ENCODE measurements at places on chromosomes 16 and 17. TPM values are rescaled to one million over a fixed set of nuclear protein-coding genes. Genes with fewer than 3 reads are reported as not detected.

GRCh38 chr17:17722906-17723353, 41.7 kb downstream of the RAI1 start:
- DNase-seq, result no peak

DNA sequence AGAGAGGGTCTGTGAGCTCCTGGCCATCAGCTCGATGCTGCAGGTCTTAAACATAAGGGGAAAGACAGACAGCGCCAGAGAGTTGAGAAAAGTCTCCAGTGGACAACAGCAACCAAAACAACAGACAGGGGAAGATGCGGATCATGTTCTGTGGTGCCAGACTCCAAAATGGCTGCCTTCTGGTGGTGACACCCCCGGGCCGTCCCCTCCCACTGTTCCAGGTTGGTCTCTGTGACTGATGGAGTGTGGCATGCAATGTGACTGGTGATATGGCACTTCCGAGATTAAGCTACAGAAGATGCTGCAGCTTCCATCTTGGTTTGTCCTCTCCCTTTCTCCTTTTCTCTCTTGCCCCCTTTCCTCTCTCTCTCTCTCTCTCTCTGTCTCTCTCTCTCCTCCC, 40.4 kb upstream of the RBFOX3 start:
- no peak for DNase-seq

DNA sequence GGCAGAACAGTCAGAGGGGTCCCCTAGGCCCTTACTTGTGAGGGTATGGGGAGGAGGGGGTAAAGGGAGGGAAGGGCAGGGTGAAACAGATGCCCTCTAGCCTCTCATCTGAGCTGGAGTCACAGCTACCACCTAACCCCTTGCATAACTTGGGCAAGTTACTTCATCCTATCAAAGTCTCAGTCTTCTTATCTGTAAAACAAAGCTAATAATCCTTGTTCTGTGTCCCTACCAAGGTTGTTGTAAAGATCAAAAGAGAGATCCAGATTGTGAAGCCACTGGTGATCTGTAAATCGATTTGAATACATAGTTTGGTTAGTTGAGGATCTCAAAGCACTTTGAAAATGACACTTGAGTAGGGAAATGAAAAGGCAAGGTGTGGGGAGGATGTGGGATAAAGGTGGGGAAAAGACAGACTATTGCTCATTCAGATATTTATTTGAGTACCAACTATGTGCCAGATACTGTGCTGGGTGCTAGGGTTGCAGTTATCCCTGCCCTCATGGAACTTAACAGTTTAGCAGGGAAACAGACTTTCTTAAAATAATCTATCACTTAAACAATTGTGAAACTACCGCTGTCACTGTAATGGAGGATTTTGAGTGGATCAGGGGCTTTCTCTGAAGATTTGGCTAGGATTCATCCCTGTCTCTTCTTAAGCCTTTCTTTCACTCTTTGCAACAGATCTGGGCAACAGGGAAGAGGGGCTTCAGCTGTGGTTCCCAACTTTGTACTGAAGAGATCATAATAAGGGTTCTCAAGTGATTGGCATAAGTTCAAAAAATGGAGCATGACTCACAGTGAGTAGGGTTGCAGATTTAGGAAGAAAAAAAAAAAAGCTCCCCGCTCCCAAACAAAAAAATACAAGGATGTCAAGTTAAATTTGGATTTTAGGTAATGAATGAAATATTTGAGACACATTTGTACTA, 3.0 kb downstream of the HEATR9 start:
- no peak for DNase-seq

The RTN4RL1 gene
- 5.8 TPM for total RNA-seq

- no peak for DNase-seq
These were observed 910.5 kb downstream of the CDH11 start for GRCh38 chr16:64211331-64211730.

DNA sequence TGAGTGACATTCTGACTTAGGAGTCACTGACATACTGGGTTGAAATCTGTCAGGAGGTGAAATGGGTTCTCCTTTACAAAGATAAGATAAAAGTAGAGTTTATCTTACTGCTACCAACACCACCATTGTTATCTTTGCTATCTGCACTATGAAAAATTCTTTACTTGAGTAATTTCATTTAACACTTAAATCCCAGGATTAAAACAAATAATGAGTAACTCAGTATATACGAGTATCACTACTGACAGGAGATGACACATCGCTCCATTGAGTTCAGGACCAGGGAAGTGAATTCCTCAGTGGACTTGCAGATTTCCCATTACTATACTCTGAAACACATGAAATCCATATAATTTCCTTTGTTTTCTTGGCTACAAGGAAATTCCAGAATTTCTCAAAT, 242.1 kb upstream of the NLRP1 start:
- DNase-seq, result no peak

The PRSS8 gene
- total RNA-seq, result not detected

DNA sequence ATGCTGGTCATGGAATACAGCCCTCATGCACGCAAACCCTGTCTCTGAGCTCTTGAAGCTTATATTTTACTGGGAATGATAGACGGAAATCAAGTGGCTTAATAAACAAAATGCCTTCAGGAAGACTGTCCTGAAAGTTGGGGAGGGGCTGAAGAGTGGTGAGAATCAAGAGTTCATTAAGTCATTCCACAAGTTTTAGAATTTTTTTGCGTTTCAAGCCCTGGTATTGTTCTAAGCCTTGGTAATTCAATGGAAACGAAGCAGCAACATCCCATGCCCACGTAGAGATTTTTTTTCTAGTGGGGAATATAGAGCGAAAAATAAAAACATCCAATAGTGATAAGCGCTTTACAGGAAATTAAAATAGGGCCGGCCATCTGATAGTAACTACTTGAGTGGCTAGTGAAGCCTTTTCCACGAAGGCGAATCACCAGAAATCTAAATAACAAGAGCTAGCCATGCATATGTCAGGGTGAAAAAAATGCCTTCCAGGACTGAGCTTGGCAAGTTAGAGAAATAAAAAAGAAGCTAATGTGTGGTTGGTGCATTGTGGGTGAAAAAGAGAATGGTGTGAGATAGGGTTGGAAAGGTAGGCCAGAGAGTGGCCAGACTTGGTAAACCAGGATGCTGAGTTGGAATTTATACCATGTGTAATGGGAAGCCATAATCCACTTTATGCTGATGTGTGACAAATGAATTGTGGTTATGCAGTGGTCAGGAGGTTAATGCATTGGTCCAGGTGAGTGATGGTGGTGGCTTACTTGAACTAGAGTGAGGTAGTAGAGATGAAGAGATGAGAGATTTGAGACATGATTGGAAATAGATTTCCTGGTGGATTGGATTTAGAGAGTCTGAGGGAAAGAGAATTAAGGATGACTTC, 772 bp downstream of the PFAS start:
- DNase-seq, result no peak

- no peak for DNase-seq
These were observed 8.2 kb downstream of the TUBG2 start for GRCh38 chr17:42667088-42667951.

The USP10 gene
- 72.2 TPM for total RNA-seq

The TEN1 gene
- 8.1 TPM for total RNA-seq

The SARM1 gene
- 12.7 TPM for total RNA-seq

GRCh38 chr16:52497067-52497816, 49.7 kb downstream of the TOX3 start:
- DNase-seq, result no peak

The PRSS33 gene
- total RNA-seq, result not detected

The ALDH3A1 gene
- 0.76 TPM for total RNA-seq

DNA sequence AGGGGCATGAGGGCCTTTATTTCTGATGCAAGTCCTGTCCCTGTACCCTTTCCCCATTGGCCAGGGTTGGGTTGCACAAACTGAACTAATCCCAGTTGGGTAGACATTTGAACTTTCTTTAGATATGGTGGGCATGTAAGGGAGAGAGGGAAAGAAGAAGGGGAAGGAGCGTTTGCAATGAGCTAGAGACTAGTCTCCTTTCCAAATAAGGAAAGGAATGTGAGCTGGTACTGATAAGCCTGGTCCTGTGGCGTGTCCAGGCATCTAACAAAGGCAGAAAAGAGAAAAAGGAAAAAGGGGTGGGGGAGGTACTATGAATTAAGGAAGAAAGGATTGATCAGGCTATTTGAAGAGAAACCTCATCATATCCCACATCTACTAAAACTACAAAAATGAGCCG, 20.3 kb downstream of the CHMP6 start:
- DNase-seq, result no peak

GRCh38 chr17:69761767-69762321, 313.2 kb upstream of the KCNJ16 start:
- no peak for DNase-seq

DNA sequence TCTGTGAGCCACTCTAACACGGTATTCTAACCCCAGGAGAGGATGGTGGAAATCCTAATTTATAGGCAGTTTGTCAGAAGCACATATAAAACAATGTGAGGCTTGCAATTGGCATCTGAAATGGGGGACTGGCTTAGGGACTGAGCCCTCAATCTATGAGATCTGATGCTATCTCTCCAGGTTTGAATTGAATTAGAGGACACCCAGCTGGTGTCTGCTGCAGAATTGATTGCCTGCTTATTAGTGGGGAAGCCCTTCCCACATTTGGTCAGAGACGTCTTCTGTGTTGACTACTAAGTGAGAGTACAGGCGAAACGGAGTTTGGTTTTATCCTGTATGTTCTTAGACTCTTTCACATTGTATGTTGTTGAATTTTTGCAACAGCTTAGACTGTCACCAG, 13.6 kb upstream of the TMIGD1 start:
- DNase-seq, result no peak

- no peak for DNase-seq
These were observed 274.0 kb downstream of the PARN start for GRCh38 chr16:14356064-14356463.

The CBLN1 gene
- total RNA-seq, result 0.85 TPM

The GNGT2 gene
- 1.3 TPM for total RNA-seq

DNA sequence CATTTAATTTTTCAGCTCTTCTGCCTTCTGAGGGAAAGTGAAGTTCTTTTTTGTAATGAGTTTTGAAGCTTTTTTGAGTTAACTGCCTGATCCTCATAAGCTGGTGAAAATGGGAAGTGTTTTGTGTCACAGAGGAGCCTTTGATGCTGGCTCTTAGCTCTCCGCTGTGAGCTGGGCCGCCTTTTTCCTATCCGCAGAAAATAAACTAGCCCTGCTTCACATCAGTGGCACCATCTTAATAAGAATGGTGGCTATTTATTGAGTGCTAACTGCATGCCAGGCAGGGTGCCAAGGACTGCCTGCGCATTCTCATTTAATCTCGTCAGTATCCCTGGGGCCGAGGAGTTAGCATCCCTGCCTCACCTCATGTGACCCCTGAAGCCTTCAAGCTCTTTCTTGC, 309.0 kb downstream of the CPPED1 start:
- no peak for DNase-seq

The NME1 gene
- 25.6 TPM for total RNA-seq

GRCh38 chr16:75296606-75297005, 45.2 kb upstream of the BCAR1 start:
- no peak for DNase-seq

- DNase-seq, result peak; percentile 63
These were observed 10.5 kb downstream of the CCR7 start for GRCh38 chr17:40554646-40555295.

DNA sequence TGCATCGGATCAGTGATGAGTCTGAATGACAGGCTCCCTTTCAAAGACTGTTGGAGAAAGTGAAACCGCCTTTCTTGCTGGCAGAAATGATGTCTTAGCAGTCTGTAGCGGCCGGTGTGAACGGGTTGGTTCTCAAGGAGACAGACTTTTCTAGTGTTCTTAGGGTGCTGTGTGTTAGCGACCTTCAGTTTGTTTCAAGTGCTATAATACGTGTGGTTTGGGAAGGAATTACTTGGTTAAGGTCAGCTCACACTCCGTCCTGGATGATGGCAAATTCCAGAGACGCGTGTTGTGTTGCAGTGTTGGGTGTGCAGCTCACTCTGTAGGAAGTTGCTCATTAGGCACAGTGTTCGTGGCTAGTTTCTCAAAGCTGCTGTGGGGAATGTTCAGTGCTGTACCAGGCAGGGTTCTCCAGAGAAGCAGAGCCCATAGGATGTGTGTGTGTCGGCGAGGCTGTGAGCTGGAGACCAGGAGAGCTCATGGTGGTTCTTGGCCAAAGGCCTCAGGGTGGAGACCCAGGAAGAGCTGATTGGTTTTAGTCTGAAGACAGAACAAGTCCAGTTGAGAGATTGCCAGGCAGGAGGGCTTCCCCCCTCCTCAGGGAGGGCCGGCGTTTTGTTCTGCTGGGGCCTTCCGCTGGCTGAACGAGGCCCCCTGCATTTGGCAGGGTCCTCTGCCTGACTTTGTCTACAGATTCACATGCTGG, 37.6 kb downstream of the ZNF750 start:
- no peak for DNase-seq

- no peak for DNase-seq
These were observed 253.3 kb downstream of the STX8 start for GRCh38 chr17:9322326-9322725.

The C16orf89 gene
- total RNA-seq, result 44.3 TPM

DNA sequence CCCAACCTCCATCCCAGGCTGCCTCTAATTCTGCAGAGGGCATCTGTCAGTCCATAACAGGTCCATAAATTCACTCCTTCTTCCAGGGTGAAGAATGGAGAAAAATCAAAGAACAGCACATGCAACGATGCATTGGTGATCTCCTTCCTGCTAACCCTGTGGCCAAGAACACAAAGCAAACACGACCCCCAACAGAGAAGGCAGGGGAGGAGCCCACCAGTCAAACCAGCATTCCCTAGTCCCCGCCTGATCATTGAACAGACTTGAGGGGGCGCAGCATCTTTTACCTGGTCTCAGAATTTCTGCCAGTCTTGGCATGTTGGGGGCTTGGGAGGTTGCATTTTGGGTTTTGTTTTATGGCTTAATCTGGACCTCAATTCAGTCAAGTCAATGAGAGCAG, 476.0 kb downstream of the SLC39A11 start:
- DNase-seq, result no peak

- DNase-seq, result no peak
These were observed 6.0 kb downstream of the VASN start for GRCh38 chr16:4377573-4378154.

The ANKFN1 gene
- total RNA-seq, result 1.6 TPM

DNA sequence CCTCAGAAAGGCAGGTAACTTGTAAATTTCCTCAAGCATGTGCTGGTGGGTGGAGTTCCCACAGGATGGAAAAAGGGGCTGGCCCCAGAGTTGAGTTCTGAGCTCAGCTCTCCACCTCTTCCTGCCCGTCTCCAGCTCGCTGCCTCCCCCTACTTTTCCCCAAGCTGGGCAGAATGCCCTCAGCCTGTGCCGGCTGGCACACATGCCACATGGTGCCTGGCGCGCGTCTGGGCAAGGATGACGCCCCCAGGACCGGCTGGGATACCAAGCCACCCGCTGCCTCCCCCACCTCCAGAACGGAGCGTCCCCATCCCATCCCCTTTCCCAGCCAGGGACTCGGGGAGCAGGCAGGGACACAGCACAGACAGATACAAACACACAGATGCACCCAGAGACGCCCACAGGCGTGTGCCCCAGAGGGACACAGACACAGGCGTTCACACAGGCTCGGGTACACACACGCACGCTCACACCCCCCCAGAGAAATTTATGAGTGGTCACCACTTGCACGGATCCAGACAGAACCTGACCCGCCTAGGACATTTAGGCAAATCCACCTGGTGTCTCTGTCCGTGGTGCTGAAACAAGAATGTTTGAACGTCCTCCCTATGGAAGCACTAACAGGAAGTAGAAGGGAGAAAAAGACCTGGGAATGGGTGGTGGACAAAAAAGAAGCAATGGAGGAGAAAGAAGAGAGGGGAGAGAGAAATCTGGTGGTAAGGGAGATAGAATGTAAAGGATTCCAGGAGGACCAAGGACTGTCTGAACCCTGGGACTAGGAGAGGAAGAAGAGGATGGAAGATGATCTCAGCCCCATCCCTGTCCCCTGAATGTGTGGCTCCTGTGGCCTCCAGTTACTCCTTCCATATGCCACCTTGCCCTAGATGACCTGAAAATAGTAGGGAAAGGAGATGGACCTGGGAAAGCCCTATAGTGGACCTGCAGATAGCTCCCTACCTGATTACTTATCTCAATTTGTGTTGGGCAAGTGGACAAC, 15.5 kb downstream of the NEUROD2 start:
- no peak for DNase-seq
